Stimulated activated CD4-positive, alpha-beta T cell treated with anti-CD3 and anti-CD28 coated beads, Interleukin-1b, Interleukin-23, amount 100 ng/mL, for 1 hour (primary cell): ENCODE measurements at places on chromosomes 4 and X.

- no peak for DNase-seq
These were observed 227.0 kb downstream of the SPRY1 start for GRCh38 chr4:123623611-123624010.

GRCh38 chrX:135977611-135978010, 3.8 kb upstream of the MMGT1 start:
- DNase-seq: no peak

DNA sequence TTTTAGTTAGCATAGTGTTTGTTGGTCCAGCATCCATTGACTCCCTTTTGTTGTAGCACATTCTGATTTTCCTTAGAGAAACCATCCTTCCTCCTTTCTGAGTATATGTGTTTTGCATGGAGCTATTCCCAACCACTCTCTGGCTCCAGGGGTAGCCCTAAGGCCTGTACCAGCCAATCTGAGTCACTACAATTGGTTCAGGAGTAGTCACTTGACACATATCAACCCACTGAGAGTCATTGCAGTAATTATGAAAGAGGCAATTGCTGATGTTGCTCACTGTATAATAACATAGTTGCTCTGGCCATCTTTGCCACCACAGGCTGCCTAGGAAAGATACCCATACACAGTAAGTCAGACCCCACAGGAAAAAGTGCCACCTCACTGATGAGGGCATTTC, 71.2 kb upstream of the GRID2 start:
- DNase-seq: no peak

DNA sequence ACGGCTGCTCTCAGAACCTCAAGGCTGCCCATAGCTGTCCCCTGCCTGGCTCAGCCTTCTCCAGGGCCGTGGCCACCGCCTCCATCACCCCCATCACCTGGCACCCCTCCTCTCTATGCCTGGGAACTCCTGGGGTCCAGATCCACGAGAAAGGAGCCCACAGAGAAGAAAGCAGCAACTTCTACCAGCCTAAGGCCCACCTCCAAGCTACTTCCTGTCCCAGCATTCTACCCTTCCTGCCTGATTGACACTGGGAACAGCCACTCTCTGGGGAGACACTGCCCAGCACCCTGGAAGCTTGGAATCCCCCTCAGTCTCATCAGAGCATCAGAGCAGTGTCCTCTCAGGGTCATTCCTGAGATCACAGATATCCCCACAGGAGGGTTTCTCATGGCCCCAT, 36.9 kb upstream of the PROM1 start:
- no peak for DNase-seq

DNA sequence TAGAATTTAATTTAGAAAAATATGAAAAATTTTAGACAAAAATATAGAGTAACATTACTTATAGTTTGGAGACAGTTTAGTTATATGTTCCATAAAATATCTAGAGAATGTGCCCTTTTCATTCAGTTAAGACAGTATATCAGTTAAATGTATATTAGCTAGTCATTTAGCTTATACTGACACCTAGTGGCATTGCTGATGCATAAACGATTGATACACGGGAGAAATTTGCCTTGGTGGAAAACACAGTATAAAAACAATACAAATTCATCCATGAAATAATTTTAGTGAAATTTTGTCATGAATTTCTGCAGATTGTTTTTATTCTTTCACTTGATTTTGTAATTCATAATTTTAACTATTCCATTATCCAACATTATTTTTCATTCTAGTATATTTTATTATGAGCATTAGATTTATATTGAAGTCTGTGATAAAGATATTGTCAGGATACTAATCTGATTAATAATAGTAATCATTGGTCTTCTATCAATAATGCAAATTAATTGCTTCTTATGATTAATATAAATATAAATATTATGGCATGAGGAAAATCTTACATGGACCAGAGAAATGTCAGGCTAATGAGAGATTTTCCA, 219.0 kb downstream of the TLL1 start:
- DNase-seq: no peak

- no peak for DNase-seq
These were observed 297.4 kb upstream of the VCX start for GRCh38 chrX:7545564-7545963.

GRCh38 chrX:2516623-2517022, 15.8 kb upstream of the DHRSX start:
- no peak for DNase-seq

DNA sequence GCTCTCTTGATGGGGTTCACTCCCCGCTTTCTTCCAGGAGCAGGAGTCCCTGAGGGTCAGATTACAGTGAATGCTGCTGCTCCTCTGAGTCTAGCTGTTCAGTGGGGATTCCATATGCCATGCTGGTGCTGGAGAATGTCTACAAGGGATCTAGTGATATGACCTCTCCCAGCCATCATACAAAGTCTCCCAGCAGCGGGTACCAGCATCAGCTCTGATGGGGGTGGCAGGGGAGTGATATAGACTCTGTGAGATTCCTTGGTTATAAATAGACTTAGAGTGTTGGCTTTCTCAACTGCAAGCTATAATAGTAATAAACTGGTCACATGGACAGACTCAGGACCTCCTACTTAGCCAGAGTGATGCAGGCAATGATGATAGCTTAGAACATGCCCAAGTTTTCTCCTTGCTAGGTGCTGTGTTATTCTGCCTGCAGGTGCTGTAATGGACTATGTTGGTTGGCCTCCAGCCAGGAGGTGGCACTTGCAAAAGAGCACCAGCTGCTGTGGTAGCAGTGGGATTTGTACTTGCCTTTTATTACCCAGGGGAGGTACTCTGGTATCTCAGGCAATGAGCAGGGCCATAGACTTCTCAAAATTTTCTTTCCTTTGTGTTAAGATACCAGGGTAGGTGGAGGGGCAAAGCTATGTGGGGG, 202.9 kb downstream of the CHIC1 start:
- no peak for DNase-seq

DNA sequence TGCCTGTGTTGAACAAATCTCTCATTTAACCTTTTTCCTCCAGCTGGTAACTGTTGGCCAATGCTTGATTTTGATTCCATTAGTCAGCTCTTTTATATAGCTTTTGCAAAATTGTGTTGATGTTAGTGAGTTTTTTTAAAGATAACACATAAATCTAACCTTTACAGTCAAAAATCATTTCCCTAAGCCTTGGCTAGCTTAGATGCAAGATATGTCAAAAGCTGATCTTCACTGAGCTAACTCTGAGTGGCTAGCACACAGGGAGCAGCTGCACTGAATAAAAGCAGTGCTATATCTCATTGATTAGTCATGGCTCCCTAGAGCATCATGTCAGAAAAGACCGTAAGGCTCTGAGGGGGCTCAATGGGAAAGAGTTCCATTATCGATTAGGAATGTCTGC, 78.7 kb downstream of the PPARGC1A start:
- DNase-seq: no peak

GRCh38 chr4:147924604-147925412, 192.9 kb downstream of the ARHGAP10 start:
- DNase-seq: no peak

- DNase-seq: no peak
These were observed 334.9 kb upstream of the GATB start for GRCh38 chr4:152095701-152096070.

GRCh38 chr4:24245491-24245820, 338.9 kb downstream of the DHX15 start:
- no peak for DNase-seq

GRCh38 chr4:25862411-25863346, at the start of gene SEL1L3:
Gene SEL1L3 (minus strand): TSS chr4:25862988. CDS start chr4:25862836, 152 bp downstream.
- no peak for DNase-seq

GRCh38 chr4:5708449-5709206, at the start of gene EVC2:
Gene EVC2 (minus strand): TSS chr4:5708559. CDS start chr4:5708513, 46 bp downstream.
- DNase-seq: no peak

DNA sequence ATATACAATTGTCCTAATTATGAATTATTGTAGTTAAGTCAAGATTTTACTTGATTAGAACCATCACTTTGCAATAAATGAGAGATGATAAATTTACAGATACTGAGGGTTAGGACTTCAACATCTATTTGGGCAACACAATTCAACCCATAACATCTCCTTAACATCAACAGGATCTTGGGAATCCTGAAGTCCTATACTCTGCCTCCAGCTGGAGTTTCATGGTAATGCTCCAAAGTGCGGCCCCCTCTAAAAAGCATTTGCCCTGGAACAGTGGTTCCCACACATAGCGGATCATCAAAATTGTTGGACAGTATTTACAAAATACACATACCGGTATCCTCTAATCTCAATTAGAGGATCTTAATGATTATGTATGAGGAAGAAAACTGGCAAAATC, 618.6 kb downstream of the CENPC start:
- no peak for DNase-seq

DNA sequence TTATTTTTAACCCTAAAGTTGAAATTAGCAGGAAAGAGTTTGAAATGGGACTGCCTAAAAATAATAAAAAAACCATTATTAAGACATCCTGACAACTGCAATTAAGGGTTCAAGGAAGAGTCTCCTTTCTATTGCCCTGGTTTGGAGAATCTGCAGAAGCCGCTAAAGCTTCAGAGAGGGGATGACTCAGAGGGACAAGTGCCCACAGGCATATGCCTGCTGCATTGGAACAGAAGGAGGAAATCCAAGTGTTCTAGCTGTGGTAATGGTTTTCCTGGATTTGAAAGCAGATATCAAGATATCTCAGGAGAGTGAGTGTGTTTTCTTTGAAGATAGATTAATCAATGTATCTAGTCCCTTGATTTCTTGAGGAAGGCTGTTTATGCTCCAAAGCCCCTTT, 235.1 kb upstream of the TAPT1 start:
- DNase-seq: no peak

DNA sequence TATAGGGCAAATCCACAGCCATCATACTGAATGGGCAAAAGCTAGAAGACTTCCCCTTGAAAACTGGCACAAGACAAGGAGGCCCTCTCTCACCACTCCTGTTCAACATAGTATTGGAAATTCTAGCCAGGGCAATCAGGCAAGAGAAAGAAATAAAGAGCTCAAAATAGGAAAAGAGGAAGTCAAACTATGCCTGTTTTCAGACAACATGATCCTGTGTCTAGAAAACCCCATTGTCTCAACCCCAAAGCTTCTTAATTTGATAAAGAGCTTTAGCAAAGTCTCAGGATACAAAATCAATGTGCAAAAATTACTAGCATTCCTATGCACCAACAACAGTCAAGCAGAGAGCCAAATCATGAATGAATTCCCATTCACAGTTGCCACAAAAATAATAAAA, 160.3 kb downstream of the CXXC4 start:
- no peak for DNase-seq

DNA sequence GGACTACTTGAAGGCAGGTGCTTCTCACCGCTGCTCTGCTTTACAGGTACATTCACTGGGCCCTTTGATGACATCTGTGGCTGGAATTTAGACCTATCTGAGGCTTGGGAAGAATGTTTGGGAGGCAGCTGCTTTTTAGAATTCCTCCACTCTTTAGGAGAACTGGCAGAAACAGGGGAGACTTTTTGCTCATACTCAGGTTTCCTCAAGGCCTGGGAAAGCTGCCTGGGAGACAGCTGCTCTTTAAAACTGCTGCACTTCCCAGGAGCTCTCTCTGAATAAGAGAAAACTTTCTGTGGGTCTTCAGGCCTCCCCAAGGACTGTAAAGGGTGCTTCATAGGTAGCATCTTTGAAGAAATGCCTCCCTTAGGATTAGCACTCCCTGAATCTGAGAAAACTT, 14.3 kb downstream of the CT47C1 start:
- DNase-seq: no peak

DNA sequence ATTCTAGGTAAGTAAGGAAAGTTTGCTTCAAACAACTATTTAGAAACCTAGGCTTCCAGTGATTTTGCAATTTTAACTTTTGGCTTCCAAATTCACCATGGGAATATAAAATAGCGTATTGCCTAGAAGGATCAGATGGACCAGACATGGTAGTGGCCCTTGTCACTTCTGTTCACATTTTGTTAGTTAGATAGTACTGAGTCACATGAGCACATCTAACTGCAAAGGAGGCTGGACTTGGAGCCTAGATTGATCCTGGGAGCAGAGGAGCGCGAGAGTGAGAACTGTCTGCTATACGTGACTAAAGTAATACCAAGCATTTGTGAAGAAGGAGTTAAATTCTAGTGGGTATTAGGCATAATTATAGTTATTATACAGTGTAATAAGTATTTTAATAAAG, 102.4 kb downstream of the ARHGAP24 start:
- no peak for DNase-seq

DNA sequence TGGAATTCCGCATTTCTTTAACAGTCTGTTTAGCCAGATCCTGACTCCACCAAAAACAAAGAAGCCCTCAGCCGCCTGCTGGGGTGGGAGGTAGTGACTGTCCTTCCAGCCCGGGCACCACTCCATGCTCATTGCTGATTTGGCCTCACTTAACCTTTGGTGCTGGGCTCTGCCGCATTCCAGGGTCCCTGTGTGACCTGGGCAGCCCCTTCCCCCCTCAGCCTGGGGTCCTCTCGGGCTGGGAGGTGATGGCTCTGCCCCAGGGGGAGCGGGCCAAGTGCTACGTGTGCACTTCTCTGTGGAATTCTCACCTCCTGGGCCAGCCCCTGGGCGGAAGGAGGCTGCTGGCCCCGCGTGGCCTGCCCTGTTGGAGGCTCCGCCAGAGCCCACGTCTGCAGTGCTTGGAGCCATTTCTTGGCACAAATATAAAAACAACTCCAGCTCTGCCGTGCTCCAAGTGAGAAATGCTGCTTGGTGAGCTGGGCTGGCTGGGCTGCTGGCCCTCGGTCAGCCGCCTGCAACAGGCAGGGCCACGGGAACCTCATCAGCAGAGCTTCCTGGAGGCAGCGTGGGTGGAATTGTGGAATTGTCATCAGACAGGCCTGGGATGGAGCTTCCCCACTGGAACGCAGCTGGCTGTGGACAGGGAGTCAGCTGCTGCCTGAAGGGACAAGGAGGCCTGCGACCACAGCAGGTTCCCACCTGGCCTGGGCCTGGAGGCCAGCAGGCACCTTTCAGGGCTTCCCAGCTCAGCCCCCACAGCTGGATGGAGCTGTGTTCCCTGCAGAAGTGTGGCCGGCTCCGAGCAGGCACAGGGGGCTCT, 66.0 kb downstream of the TRMT44 start:
- no peak for DNase-seq

DNA sequence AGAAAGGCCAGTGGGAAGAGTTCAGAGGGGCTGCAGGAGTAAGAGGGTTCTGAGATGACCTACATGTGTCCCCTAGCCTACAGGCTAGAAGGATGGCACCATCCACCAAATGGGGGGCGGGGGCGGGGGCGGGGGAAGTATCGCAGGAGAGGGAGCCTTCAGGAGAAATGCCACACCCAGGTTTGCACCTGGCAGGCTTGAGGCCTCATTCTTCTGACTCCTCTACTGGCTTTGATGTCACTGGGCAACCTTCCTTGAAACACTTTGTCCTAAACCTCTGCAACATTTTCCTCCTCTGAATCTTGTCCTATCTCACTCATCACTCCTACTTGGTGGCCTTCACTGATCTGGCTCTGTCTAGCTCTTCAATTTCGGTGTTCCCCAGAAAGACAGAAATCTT, 24.0 kb downstream of the CD99L2 start:
- no peak for DNase-seq

- DNase-seq: no peak
These were observed 219.0 kb upstream of the CPEB2 start for GRCh38 chr4:14783011-14783877.

GRCh38 chr4:83282049-83282535, 2.5 kb downstream of the COQ2 start:
- DNase-seq: peak; percentile 18
